Cerebellar nuclear complex (tissue), 1 donor: ENCODE measurements at places on chromosomes 4 and X.

DNA sequence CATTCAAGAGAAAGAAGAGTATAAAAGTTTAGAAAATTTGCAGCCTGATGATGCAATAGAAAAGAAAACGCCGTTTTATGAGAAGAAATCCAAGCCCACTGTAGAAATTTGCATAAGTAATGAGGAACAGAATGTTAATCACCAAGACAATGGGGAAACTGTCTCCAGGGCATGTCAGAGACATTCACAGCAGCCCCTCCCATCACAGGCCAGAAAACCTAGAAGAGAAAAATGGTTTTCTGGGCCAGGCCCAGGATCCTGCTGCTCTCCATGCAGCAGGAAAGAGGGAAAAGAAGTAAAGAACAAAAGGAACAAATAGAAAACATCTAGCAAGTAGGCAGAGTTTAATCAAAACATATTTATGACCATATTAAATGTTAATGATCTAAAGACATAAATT, 119.0 kb downstream of the ANKRD50 start:
- DNase-seq = no peak

GRCh38 chr4:40261231-40262076, 64.6 kb downstream of the RHOH start:
- no peak for DNase-seq

DNA sequence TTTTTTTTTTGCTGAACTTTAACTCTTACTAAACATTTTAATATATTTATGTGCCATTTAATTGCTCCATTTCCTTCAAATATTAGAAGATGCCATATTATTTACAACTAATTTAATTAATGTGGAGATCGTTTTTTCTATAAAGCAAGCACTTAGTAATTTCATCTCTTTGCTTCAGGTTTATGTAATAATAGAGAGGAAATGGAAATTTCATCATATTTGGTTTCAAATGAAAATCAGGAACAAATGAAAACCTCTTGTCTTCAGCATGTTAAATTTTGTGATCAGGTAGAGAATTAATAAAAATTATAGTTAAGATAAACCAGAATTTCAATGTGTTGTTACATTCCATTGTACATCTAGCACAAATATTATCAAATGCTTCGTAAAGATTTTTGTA, 120.1 kb downstream of the SYNPO2 start:
- DNase-seq = no peak

DNA sequence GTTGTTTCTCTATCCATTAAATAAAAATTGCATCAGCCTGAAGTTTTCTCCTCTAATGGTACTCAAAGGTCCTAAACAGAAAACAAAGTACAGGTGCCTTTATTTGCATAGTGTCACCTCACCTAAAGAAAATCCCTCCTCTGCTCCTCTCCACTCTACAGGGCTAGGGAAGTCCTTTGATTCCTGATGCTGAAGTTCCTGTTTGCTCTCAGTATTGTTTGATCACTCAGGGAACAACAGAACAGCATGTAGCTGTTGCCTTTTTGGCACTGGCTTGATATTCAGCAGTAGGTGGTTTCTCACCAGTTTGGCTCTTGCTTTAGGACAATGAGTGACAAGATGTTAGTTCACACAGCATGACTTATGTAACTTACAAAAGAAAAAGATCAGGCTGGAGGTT, 156.2 kb upstream of the SLC7A11 start:
- no peak for DNase-seq

DNA sequence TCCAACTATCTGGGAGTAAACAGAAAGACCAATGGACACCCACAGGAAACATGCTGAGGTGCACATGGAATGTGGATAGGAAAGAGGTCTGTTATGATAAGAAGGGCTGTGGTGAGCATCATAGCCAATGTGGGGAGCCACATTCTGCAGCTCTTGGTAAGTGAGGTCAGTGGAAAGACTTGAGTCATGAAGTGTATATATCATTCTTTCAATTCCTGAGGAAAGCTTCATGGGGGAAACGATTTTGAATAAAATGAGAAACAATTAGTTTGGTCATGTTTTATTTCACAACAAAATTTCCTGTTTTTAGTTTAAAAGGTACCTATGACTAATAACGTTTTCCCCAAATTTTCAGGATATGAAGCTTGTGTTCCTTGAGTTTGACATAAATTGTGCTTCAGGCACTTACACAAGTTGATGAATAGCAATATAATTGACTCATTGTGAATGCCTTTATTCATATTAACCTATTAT, 41.4 kb upstream of the RASSF6 start:
- no peak for DNase-seq

- no peak for DNase-seq
These were observed 1.2 kb upstream of the ACE2 start for GRCh38 chrX:15601932-15602331.

DNA sequence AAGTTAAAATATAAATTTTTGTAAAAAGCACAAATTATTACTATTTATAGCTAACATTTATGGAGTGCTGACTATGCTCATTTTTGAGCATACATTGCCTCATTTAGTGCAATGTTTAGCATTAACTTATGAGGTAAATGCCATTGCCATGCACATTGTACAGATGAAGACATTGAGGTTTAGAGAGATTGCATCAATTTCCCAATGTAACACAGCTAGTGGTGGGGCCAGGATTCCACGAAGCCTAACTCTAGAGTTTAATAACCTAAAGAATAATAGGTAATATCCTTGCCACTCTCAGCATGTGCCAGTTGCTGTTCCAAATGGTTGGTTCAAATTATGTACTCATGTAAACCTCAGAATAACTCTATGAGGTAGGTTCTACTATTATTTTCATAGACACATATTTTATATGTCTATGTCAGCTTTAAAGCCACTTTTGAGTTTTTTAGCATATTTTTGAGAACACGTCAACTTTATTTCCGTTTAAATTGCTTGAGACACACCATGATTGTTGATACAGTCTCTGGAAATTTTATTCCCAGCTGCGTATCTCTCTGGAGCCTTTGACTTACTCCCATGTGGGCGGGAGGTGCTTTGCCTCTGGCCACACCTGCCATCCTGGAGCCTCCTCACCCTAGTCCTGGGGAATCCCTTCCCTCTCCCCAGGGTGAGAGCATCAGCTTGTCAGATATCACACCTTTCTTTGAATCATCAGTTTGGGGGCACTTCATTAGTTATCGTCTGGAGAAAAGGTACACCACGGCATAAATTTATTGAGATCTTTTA, 10.8 kb upstream of the ADH1A start:
- DNase-seq = no peak

DNA sequence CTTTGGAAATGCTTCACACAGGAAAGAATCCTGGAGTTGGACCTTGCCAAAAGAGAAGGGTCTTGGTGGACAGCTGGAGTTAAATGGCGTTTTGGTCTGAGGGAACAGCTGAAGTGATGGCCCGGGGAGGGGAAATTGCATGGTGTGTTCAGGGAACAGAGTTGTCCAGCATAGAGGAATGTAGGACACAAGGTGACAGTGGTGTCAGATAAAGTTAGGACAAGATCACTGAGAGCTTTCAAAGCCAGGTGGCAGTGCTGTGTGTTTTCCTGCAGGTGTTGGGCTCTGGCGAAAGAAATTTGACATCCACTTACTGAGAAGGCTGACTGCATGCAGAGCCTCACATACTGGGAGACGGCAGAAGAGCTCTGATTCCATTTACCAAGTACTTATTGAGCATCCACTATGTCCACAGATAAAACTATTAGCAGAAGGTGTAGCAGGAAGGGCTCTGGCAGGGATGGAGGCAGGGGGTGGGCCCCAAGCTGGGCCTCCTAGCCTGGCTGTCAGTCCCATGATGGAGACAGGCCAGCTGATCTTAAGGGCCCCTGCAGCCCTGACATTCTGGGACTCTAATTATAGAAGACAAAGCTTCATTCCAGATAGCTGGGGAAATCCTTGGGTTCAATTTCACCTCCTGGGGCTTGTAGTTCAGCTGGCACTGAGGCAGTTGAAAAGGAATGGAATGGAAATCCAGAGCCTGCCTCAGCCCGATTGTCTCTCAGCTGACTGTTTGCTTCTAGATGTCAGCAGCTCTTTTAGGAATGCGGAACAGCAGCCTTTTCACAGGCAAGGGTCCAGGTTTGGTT, 150.2 kb upstream of the MAMLD1 start:
- DNase-seq = no peak

DNA sequence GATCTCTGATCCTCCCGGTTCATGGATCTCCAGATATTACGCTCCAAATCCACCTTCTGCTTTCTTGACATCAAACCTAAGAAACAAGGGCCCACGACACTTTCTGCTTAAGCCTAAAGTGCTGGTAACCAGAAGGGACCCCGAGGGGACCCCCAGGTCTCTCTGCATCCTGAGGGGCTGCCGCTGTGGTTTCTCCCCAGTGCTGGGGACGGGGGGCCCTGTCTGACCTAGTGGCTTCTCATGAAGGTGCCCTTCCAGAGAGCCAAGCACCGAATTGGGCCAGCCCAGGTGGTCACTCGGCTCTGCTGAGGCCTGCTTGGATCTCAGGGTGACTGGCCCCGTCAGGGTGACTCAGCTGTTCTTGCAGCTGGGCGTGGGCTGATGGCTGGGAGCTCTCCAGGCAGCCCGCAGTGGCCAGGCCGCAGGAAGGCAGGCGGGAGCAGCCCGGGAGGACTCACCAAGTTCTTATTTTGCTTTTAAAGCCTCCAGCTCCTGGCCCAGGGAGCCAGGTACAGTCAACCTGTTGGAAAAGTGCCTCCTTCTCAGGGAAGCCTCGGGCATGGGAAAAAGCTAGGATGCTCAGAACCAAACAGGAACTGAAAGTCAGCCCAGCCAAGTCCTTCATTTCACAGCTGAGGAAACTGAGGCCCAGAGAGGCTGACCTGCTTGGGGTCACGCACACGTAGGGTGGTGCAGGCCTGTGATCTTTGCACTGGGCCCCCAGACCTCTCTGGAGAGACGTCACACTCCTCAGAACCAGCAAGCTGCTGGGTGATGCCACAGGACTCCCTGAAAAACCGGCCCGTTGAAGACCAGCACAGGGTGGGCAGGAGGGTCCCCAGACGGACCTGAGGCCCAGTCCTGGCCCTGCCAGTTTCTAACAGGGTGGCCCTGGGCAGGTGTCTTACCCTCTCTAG, 16.7 kb downstream of the BLOC1S4 start:
- no peak for DNase-seq

- no peak for DNase-seq
These were observed 15.4 kb downstream of the AMTN start for GRCh38 chr4:70533791-70534190.

DNA sequence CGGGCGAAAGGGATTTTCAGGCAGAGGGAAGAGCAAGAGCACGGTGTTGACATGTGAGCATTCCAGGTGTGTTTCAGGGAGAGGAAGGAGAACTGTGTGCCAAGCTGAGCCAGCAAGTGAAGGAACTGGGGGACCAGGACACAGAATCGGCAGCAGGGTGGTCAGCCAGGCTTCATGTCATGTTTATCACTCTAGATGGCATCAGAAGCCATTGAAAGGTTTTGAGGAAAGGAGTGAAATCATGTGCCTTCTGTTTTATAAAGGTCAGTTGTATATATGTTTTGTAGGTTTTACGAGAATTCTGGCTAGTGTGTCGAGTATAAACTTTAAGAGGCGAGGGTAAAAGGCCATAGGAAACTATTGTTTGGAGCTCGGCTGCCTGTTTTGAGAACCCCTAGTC, 682.3 kb downstream of the TRIML1 start:
- no peak for DNase-seq
